ENCODE measurements at places on chromosomes 5 and 9.
A peak's percentile ranks its signal among the peaks of the same experiment; 100 is the strongest.

- DNase-seq = no peak
These were observed 81.9 kb downstream of the RAPGEF1 start for GRCh38 chr9:131657940-131658339.

- DNase-seq = peak; percentile 56
These were observed 115.0 kb downstream of the NFIB start for GRCh38 chr9:14198841-14199455.

DNA sequence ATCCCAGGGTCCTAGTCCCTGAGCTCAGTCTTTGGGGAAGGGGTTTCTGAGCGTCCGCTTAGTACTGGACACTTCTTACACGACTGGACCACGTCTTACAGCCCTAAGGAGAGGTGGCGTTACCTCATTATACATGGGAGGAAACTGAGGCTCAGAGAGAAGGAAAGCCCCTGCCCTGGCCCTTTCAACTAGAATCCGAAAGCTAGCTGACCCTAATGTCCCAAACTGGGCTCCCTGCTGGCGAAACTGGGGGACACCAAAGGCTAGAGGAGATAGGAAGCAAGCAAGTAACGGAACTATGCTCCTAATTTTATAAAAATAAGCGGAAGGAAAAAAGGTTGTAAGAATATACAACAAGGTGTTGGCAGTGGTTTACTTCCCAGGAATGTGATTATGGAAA, 14.2 kb downstream of the LHX6 start:
- no peak for DNase-seq

DNA sequence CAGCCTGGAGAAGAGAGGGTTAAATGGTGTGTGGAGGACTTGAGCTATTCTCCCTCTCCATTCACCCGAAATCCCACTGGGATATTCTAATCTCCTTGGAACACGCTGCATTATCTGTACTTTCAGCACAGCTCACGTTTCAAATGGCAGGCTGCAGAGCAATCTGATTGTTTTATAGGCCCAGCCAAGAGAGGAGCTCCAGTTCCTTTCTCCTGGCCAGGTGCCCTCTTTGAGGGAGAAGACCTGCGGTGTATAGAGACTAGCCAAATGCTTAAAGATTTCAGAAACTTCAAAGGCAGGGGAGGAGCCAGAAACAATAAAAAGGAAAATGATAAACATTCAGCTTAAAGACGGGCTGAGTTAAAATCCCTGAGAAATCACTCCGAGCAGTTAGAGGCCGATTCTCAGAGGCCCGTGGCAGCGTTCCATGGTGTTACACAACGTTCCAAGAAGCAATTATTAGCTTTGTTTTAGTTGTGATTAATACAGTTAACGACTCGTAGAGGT, 564.0 kb upstream of the KLF4 start:
- DNase-seq = no peak

- DNase-seq = no peak
These were observed 213.8 kb downstream of the ARHGAP26 start for GRCh38 chr5:142984011-142984410.

GRCh38 chr9:93025736-93026135, 32.8 kb upstream of the SUSD3 start:
- no peak for DNase-seq

Data from hippocampal formation (tissue), 2 donors.